Tongue (tissue), 3 donors: ENCODE measurements at places on chromosomes 6 and 20. TPM values are rescaled to one million over a fixed set of nuclear protein-coding genes. Genes with fewer than 3 reads are reported as not detected.

NAPB gene
- total RNA-seq = 23.7 TPM

TFAP2B gene
- total RNA-seq = under 0.01 TPM

BTN3A1 gene
- total RNA-seq = 23.4 TPM

RBPJL gene
- not detected for total RNA-seq

PHIP gene
- 55.2 TPM for total RNA-seq

PGC gene
- total RNA-seq = not detected

MEP1A gene
- not detected for total RNA-seq

GRCh38 chr20:20327746-20328145 lies 40.2 kb upstream of the INSM1 start:
- no peak for DNase-seq

DNA sequence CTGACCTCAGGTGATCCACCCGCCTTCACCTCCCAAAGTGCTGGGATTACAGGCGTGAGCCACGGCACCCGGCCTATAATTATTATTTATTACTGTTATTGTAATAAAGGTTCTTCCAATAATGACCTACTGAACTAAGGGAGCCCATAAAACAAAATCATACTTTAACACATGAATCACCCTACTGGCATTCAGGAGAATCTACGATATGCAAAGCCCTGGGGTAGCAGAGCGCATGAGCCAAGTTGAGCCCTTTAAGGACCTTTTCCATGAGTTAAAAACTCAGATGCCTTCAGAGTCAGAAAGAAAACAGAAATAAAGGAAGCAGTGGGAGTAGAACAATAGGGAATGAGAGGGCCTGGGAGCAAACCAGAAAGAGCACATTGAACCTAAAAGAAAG lies 41.5 kb downstream of the SNRPB start:
- no peak for DNase-seq

DNA sequence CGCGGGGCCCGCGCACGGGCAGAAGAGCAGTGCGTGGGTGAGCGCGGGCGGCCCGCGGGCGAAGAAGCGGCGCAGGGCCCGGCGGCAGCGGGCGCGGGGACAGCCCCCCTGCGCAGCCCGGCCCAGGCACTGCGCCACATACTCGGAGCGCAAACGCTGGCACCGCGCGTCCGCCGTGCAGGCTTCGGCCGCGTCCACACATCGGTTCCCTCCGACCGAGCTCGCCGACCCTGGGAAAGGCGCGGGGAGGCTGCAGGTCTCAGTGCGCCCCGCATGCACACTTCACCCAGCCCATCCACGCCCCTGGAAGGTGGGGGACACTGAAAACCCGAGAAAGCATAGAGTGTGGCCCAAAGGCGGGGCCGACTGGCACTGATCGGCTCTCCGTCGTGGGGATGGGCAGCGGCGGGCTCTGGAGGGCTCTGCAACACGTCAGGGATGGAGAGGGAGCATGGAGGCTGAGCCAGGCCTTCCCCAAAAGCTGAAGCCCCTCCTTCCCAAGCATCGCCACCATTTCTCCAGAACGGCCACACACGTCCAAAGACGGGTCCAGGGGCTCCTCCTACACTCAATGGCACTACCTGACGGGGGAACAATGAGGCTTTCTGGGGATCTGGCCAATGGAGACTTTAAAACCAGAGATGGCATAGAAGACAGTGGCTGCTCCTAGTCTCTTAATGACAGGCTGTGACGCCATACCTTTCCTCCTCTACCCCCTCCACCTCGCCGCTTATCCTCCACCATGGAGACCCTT lies 2.0 kb downstream of the GFRA4 start:
- DNase-seq = no peak

DNA sequence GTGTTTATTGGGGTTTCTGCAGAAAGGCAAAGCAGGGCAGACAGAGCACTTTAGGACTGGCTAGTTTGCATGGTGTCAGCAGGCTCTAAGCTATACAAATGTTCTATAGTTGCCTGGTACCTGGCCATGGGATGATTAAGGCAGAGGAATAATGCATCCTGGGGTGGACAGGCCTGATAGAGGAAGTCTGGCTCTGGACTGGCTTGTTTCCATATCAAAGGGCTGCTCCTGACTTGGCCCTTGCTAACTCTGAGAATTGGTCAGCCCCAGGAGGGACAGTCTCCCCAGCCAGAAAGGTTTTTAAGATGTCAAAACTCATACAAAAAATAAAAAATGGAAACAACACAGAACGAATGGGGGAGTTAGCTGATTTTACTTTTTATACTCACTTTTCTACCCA lies 136.9 kb downstream of the TBC1D7 start:
- DNase-seq = no peak

DNA sequence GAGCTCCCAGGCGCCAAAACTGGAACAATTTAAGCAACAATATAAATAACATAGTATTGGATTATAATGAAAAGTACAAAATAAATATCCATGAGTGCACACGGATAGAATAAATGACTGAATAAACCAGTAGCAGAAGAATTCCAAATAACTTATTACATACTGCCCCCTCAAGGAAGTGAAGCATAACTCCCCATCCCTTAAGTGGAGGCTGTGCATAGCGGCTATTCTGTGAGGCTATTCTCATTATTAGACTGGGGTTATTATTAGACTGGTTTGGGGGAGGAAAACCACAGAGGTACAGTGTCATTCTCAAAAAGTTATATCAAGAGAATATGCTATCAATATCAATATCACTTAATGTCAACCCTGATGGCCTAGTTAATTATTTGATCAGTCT lies 94.4 kb upstream of the SIRPA start:
- no peak for DNase-seq

DNA sequence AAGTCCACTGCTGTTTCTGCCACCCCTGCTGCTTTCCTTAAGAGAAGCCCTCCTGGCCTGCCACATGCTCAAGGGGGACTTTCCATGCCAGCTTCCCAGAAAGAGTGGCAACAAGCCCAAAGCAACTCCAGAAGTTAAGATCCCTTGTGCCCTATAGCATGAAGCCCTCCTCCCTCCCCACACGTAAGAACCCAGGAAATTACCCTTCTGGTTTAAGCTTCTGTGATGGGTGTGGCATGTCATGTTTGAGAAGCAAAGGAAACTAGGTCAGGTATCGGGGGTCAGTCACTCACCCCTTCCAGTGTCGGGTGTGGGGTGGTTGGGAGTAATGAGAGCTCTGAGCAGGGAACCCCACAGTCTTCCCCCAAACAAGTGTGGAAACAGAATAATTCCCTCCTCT lies 196.1 kb downstream of the LRFN2 start:
- no peak for DNase-seq

- no peak for DNase-seq
Measured at GRCh38 chr20:1331801-1332453, 3.0 kb upstream of the SDCBP2 start.

- DNase-seq = no peak
Measured at GRCh38 chr20:49948178-49948577, 12.0 kb downstream of the RNF114 start.

GRCh38 chr6:38413102-38413800 lies 226.5 kb downstream of the BTBD9 start:
- no peak for DNase-seq

DNA sequence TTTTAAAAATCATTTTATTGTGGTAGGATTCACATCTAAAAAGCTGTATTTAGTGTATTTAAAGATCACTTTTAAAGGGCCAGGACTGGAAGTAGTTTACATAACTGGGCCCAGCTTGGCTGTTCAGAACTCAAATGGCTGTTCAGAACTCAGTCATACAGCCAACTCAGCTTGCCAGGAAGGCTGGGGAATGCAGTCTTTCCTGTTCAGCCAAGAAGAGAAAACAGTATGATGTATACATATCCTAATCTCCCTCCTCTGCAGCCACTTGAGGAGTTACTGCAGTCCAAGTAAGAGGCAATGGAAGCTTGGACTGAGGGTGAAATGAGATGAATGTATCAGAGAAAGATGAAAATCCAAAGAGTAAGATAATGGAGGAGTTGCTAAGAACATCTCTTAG lies 24.6 kb downstream of the DSTN start:
- peak; percentile 73 for DNase-seq

DNA sequence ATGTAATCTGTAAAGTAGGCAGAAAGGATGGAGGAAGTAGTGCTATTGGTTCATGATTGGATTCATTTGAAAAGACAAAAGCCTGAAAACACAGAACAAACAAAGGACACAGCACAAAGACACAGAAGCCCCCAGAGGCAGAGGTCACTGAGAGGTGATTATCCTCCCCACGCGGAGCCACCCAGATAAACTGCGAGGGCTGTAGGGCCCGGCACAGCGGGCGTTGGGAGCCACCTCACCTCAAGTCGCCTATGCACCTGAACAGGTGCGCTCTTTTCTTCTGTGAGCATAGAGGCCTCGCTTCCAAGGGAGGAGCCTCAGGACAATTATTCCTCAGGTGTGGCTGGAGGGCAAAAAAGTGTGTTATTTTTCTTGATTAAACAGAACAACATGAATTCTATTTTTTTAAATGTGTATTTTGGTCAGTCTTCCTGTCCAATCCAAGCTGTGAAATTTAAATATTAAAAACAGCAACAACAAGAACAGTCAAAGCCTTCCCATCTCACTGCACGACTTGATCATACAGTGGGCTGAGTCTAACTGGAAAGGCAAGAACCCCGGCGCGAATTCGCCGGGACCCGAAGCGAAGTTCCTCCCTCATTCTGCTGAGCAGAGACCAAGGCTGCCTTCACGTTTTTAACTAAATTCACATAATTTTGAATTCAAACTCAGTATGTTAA lies 205.3 kb downstream of the THBS2 start:
- no peak for DNase-seq

DNA sequence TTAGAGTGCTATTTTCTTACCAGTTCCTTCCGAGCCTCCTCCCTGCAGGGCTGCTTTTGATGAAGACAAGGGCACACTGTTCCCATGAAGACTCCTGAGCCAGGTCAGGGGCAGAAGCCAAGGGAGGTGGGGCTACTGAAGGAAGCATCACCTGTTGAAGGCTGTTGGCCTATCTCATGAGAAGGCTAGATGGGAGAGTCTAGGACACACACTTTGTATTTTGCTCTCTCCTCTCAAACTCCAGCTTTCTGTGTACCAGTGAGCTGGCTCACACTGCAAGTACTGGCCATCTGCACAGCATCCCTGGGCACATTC lies 683.2 kb upstream of the ID4 start:
- DNase-seq = no peak

DNA sequence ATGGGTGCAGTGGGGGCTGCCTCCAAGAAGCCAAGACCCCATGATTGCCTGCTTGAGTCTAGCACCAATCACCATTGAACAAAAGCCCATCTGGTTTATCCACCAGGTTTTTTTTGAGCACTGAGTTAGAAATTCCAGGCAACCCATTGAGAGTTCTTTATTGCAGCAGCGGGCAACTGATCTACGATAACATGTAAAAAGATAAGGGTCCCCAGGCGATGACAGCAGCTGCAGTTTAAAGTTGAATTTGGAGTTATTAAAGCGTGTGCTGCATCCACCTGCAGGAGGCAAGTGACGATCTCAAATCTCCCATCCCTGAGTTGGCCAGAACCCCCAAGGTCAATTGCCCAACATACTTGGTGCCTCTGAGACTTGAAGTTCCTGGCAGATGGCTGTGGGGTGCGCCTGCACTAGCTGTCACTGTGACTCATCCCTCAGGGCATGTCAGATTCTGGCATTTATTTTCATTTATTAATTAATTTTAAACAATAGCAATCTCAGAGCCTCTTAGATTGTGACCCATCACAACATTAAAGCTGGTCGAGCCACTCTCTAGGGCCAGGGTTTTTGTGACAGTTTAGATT lies 290.4 kb upstream of the SULF2 start:
- no peak for DNase-seq

DNA sequence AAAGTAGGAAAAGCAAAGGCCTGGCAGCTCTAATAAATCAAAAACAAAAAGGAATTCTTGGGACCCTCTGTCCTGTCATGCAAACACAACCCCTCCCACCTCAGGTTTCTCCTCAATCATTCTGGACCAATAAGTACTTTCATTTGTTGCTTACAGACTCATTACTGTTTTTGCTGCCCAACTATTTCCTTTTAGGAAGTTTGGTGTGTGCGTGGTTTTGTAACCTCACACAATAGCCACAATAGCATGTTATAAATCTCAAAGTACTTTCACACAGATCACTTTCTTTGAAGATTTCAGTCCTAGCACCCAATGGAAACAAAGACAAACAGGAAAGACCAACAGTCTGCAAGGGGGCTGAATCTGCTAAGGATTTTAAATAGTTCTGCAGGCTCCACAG lies 4.5 kb downstream of the MRPL14 start:
- no peak for DNase-seq

GRCh38 chr6:4377603-4378002 lies 242.2 kb upstream of the ECI2 start:
- DNase-seq = no peak

DNA sequence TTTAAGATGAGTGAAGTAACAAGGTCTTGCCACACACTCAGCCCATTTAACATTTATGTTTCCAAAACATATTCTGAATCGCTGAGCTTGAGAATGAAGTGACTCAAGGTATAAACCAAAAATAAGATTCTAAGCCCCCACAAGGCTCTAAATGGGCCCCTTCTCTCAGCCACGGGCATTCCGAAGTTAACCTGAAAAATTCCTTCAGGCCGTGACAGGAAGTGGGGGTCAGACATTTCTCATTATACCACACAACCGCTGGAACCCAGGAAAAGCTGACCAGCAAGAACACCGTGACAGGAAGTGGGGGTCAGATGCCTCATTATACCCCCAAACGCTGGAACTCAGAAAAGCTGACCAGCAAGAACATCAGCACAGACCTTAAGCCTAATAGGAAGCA lies 247.9 kb downstream of the ERMARD start:
- no peak for DNase-seq

DNA sequence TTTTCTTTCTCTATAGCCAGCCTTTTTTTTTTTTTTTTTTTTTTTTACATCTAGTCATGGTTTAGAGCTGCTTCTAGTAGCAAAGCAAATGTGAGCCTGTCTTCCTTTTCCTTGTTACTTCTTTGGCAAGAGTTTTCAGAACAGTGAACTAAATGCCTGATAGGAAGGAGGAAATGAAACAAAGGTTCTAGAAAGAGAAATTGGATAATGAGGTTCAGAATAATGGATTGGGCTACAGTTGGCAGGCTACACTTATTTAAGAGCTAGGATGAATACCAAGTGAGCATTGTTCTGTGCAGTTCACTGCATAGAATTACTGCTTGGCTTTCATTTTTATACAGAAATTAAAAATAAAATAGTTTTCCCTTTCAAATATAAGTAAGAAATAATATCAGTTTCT lies 78.6 kb downstream of the HIVEP1 start:
- no peak for DNase-seq

GRCh38 chr20:49661560-49662329 lies 51.9 kb downstream of the B4GALT5 start:
- no peak for DNase-seq

GRCh38 chr6:89172131-89172530 lies 26.3 kb downstream of the PM20D2 start:
- peak; percentile 30 for DNase-seq

- no peak for DNase-seq
Measured at GRCh38 chr6:157432231-157432891, 51.4 kb downstream of the ZDHHC14 start.
